ENCODE measurements at places on chromosomes 6 and 20. TPM values are rescaled to one million over a fixed set of nuclear protein-coding genes. Genes with fewer than 3 reads are reported as not detected.
A peak's percentile ranks its signal among the peaks of the same experiment; 100 is the strongest.

- no peak for DNase-seq
These were observed 48.1 kb downstream of the NOL4L start for GRCh38 chr20:32536851-32537656.

DNA sequence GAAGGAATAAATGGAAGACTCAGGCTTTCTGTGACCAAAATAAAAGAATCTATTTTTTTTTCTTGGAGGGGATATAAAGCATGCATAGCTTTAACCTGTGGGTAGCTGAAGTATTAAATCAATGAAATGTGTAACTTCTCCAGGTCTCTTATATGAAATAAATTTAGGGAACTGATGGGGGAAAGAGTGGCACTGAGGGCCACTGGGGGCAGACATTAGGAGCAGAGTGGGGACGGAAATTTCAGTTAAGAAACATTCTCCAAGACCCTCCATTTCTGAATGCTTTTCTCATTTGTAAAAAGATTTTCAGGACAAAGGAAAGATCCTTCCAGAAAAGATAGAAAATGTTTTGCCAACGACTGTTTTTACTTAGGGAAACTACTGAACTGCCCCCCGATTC, 131.0 kb downstream of the GPX5 start:
- DNase-seq = no peak

GRCh38 chr6:89927791-89928550, 33.7 kb downstream of the GJA10 start:
- no peak for DNase-seq

GRCh38 chr6:42808492-42809483, 26.9 kb downstream of the BICRAL start:
- DNase-seq = peak; percentile 27

DNA sequence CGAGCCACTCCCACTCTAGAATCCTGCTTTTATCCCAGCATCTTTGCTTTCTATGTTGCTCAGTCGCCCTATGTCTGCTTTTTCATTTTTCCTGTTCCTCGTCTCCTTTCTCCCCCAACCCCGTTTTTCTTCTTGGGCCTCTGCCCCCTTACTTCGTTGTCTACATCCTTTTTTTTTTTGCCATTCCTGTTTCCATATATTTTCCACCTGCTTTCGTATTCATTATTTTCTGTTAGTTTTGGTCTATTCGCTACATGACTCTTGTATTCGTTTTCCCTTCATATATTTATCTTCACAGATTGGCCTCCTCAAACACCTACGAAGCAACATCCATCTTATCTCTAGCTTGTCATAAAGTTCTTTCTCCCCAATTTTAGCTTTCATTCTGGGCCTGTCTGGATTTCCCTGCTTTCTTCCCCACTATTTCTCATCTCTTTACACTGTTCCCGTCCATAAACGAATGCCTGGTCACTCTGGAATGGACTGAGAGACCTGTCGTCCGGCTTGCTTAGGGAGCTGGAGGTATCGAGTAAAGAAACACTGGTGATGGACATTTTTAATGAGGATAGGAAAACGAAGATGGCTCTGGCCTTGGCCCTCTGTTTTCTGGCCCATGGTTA, 915 bp downstream of the PRRC2A start:
- no peak for DNase-seq

DNA sequence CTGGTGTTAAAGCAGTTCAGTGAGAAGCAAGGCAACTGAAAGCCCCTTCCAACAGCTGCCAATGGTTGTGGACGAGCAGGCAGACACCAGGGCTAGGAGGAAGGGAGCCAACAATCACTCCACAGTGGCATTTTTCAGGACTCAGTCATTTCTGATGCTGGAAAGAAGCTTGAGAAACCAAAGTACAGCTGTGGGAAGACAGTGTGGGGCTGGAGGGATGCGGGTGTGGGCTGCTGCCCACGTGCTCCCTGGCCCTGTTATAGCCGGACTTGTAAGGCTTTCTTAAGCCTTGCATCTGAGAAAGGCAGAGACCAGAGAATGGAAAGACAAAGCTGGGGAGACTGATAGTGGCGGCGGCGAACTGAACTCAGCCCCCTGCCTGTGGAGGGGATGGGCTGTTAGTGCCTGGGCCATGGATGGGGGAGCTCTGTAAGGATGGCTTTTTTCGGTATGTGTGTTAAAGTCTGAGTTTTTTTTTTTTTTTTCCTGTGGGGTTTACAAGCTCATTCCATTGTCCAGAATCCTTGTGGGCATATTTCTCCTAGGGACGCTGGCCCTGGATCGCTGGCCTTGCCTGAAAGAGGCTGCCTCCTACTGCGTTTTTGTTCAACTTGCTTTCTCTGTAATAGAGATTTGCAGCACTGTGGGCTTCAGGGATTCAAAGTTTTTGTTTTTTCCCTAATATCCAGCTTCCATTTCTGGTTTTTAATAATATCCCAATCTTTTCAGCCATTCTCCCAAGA, 91.7 kb downstream of the GJA10 start:
- DNase-seq = peak; percentile 66

DNA sequence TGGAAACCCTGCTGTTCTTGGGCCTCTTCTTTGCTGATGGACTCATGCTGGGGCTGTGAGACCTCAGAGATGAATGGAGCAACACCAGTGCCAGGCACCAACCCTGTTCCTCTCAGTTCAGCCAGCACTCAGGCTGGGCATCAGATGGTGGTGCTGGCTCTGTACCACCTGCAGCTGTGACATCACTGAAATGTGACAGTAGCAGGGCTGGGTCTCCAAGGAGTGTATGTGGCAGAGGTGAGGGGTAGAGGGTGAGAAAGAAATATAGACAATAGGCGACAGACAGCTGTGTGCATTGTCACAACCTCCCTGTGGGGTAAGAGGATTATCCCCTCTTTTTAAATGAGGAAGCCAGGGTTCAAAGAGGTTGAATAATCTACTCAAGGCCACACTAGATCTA, at the start of gene TP53TG5:
TSS of gene TP53TG5 (minus strand) at position 135 of the 400 bp plus-strand sequence. CDS start at position 46, 89 bp downstream.
- no peak for DNase-seq

Gene SENP6
- total RNA-seq = 93.1 TPM

Gene ZBP1
- total RNA-seq = not detected

Gene SEMG1
- total RNA-seq = not detected

Gene VSX1
- not detected for total RNA-seq

Gene MAP3K7
- total RNA-seq = 36.1 TPM

All from fibroblast of villous mesenchyme (primary cell).